Effector CD8-positive, alpha-beta T cell (primary cell): ENCODE measurements at places on chromosomes 2 and 18.

DNA sequence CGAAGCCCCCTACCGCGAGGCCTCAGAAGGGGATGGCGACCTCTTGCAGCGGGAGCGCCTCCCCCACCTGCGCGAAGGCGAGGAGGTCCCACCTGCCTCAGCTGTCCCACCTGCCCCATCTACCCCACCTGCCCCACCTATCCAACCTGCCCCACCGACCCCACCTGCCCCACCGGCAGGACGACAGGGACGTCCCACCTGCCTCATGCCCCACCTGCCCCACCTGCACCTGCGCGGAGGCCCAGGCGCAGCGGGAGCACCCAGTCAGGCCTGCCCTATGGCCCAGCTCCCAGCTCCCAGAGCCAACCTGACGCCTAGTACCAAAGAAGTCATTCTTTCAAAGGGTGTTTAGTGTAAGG lies 489.1 kb upstream of the SMIM21 start:
- no peak for DNase-seq

DNA sequence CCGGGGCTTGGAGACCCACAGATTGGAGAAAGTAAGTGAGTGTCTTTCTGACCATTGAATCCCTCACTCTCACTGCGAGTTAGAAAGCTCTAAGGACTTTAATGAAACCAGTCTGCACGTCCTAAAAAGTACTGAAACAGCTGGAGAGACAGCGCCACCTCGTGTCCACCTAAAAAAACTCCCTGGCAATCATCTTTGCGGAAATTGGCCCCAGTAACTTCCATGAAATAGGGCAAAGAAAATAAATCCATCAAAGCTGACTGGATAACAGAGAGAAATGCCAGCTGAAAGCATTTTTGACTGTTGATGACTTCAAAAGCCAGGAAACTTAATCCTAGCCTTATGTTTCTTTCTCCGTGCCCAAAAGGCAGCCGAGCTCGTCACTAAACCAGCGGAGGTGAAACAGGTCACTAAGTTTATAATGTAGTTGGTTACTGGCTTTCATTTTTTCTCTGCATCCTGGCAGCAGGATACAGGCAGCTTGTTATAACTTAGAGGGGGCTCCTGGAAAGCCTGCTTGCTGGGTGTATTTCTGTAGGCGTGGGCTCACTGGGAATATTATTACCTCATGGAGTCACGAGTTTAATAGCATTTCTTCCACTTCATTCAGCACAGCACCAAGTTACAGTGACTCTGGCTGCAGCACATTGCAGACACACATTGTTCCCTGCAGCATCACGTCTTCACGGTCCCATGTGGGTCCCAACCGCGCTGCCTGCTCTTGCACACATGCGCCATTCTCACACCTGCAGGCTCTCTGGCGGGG lies 266.5 kb downstream of the HRH4 start:
- peak; percentile 20 for DNase-seq

- DNase-seq, result no peak
Observed at GRCh38 chr2:179050755-179051154, 818 bp upstream of the CCDC141 start.

GRCh38 chr2:46837704-46838103 lies 77.9 kb downstream of the MCFD2 start:
- no peak for DNase-seq

GRCh38 chr2:222333397-222333796 lies 34.6 kb upstream of the PAX3 start:
- DNase-seq, result no peak

DNA sequence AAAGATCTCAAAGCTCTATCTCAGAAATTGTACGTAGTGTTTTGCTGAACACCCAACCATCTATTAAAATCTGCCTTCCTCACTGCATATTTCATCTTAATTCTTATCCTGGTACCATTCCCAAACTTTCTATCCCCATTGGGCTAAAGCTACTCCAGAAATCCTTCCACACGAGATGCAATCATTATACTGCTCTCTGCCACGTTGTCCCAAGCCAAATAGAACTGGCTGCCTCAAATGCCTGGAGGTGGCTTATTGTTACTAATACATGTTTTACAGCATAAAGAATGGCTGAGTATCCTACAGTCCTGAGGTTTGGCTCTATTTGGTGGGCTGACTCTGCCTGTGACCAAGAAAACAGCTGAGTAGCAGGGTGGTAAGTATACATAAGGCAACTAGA lies 306.0 kb upstream of the ACVR2A start:
- DNase-seq, result no peak

DNA sequence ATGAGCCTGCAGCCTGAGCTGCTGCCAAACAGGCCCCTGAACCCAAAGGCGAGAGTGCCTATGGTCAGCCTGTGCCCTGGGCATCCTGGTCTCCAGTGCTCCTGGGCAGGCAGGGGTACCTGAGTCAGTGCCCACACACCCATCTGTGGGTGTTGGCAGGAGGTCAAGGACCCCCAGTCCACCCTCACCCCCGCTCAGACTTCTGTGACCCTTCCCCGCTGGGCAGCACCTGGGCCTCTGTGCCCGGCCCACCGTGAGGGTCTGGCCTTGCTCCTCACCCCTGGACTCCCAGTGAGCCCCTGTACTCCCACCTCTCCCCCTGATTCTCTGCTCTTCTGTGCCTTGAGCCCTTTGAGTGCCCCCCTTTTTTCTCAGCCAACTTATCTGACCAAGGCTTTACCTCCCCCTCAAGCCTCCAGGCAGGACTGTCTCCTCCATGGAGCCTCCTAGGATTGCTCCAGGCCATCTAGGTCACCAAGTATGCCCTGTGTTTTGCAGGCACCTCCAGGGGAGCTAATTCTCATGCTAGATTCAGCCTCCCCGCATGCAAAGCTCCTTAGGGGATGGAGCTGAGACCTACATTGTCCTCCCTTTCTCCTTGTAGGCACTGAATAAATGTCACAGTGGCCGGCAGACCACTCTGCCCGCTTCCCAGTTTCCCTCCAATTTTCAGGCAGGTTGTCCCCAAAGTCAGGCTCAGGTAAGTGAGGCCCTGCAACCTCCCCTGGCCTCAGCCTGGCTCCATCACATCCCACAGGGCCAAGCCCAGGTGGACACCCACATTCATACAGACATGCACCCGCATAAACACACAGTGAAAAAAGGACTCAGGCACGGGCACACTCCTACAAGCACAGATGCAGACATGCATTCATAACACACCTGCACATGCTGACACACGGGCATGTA lies 21.9 kb upstream of the PTMA start:
- DNase-seq, result no peak

DNA sequence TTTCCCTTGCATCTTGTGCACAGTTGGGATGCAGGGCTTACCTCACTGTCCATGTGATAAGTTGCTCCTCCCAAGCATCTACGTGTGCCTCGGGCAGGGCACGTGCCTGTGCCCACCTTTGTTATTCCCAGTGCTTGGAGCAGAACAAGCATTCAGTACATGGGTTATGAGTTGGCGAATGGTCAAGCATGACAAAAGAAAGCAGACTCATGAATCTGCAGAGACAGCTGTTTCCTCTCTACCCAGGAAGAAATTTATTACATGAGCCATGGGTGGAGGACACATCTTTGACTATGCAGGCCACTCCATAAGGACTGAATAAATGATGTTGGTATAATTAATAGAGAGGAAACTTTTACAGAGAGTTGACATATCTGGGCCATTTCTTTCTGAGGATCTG lies 127.8 kb downstream of the TPGS2 start:
- no peak for DNase-seq

DNA sequence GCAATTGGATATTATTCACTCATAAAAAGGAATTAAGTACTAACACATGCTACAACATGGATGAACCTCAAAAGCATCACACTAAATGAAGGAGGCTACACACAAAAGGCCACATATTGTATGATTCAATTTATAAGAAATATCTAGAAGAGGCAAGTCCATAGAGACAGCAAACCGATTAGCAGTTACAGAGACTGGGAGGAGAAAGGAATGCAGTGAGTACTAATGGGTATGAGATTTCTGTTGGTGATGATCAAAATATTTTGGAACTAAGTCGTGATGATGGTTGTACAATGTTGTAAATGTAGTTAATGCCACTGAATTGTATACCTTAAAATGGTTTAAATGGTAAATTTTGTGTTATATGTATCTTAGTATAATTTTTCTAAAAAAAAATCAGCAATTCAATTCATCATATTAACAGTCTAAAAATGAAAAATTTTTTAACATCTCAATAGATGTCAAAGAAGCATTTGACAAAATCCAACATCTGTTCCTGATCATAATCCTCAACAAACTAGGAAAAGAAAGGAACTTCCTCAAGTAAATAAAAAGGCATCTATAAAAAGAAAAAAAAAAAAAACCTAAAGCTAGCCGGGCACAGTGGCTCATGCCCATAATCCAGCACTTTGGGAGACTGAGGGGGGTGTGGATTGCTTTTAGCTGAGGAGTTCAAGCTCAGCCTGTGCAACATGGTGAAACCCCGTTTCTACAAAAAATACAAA lies 98.1 kb downstream of the TGIF1 start:
- no peak for DNase-seq

DNA sequence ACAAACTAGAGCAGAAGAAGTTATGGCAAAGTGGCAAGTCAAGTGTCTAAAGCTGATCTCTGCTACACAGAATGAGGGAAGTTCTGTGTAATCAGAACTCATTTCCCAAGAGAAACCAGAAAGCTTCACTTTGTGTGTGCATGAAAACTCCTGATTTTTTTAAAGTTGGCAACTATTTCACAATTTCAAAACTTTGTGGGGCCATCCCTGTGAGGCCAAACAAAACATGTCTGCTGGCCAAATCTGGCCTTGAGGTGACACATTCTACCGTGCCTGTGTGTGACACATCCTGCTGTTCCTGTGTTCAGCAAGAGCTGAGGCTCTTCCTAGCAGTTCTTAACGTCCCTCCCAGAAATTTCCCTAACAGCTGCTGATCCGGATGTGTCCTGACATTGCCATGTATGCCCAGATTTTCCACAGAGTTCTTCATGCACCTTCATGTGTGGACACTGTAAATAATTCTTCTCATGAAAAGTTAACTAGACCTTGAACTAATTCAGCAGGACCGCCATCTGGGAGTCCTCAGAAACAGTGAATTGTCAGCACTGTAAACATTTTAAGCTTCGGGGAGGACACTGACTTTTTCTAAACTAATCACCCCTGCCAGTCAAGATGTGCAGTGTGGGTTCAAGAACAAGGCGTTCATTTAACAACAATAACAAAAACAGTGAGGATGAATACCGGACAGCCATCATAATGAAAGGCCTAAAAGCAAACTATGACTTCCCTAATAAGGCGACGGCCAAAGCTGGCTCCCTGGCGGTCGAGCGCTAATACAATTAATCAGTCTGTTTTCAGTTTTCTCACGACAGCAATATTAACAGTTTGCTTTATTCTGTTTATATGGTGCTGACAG lies 99.0 kb downstream of the PLEKHM3 start:
- DNase-seq, result no peak

GRCh38 chr18:56869189-56869777 lies 218.1 kb downstream of the WDR7 start:
- DNase-seq, result no peak

- DNase-seq, result no peak
Observed at GRCh38 chr2:233922471-233922870, 5.3 kb downstream of the TRPM8 start.

GRCh38 chr2:8484502-8485283 lies 197.2 kb upstream of the ID2 start:
- no peak for DNase-seq

- DNase-seq, result no peak
Observed at GRCh38 chr2:157593411-157593810, 35.3 kb downstream of the ACVR1C start.

GRCh38 chr2:128468186-128468920 lies 149.7 kb upstream of the HS6ST1 start:
- DNase-seq, result no peak

DNA sequence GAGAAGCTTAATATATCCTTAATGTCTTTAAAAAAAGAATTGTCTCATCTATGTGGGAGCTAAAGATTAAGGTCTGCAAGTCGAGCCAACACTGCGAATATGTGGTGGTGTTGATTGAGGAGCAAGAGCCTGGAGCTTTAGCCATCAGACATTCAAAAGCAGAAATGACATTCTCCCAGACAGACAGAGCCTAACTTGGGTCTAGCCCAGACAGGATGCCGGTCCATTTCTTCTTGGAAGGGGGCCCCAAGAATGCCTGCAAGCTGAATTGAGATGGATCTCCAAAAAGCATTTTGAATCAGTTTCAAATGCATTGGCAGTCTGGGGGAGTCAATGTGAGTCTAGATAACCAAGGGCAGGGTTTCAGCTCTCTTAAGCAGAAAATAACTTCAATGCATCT lies 30.1 kb upstream of the EML4 start:
- DNase-seq, result no peak

DNA sequence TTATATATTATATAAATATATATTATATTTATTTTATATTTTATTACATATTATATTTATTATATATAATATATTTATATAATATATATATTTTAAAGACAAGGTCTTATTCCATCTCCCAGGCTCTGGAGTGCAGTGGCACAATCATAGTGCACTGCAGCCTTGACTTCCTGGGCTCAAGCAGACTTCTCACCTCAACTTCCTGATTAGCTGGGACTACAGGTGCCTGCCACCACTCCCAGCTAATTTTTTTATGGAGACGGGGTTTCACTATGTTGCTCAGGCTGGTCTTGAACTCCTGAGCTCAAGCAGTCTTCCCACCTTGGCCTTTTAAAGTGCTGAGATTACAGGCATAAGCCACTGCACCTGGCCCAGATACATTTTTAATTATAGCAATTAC lies 110.0 kb downstream of the PHLPP1 start:
- no peak for DNase-seq

DNA sequence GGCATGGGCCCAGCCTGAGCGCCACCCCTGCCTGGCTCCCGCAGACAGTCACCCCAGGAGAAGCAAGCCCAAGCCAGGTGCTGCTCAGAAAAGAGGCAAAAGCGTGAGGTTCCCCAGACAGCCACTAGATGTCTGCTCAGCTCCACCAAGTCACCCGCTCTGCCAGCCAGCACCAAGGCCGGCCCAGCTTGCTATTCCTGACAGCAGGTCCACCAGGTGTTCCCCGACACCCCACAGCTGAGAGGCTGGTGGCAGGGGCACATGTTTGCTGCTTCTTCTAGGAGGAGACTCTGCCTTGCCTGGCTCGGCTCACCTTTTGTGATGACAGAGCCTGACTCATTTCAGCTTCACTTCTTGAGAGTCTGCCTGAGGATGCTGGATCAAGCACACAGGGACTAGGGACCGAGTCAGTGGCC lies 206.7 kb downstream of the MGAT5 start:
- DNase-seq, result no peak

GRCh38 chr2:122908159-122908558 lies 1116.9 kb upstream of the CNTNAP5 start:
- DNase-seq, result no peak

- DNase-seq, result no peak
Observed at GRCh38 chr18:36534154-36534688, 236.7 kb downstream of the FHOD3 start.

- no peak for DNase-seq
Observed at GRCh38 chr2:9488583-9489547, 14.5 kb downstream of the IAH1 start.

- DNase-seq, result no peak
Observed at GRCh38 chr18:70457223-70457622, 168.4 kb downstream of the SOCS6 start.

DNA sequence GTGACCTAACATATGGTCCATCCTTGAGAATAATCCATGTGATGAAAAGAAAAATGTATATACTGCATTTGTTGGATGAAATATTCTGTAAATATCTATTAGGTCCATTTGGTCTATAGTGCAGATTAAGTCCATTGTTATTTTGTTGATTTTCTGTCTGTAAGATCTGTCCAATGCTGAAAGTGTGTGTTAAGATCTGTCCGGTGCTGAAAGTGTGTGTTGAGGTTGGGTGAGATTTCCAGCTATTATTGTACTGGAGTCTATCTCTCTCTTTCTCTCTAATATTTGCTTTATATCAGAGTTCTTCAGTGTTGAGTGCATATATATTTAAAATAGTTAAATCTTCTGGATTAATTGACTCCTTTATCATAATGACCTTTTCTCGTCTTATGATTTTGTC lies 828.8 kb upstream of the CRIM1 start:
- DNase-seq, result no peak
